ENCODE measurements at places on chromosomes 1 and 21. TPM values are rescaled to one million over a fixed set of nuclear protein-coding genes. Genes with fewer than 3 reads are reported as not detected.

- no peak for DNase-seq
Observed at GRCh38 chr1:77100875-77101274, 118.4 kb downstream of the PIGK start.

- DNase-seq, result no peak
Observed at GRCh38 chr1:159012495-159012894, 2.8 kb downstream of the IFI16 start.

GRCh38 chr1:154256686-154257085, 15.7 kb upstream of the HAX1 start:
- DNase-seq, result no peak

DNA sequence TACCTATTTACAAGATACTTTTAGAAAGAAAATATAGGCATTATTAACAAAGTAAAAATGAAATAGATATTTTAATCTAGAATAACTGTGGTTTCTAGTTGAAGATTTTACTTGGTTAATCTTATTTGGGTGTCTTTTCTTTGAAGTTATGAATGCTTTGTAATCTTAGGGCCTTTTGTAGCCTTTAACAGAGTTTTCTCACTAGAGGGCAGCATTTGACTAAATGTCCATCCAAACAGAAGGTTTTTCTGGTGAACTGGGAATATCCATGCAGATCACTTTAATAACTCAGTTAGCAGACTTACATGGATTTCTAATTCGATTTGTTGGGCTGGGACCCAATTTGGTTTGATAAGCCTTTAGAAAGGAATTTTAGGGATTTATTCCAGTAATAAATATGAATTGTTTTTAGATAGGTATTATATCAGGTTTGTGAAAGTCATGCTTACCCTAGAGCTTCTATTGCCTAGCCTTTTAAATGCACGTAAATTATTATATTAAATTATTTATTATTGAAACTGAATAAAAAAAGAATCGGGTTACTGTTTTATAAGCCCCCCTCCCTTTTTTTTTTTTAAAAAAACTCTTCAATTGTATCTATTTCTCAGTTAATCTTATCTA, 119.7 kb downstream of the ZNF326 start:
- no peak for DNase-seq

GRCh38 chr1:24535778-24536177, 20.1 kb upstream of the NCMAP start:
- no peak for DNase-seq

- no peak for DNase-seq
Observed at GRCh38 chr1:164726235-164726634, 167.3 kb downstream of the PBX1 start.

DNA sequence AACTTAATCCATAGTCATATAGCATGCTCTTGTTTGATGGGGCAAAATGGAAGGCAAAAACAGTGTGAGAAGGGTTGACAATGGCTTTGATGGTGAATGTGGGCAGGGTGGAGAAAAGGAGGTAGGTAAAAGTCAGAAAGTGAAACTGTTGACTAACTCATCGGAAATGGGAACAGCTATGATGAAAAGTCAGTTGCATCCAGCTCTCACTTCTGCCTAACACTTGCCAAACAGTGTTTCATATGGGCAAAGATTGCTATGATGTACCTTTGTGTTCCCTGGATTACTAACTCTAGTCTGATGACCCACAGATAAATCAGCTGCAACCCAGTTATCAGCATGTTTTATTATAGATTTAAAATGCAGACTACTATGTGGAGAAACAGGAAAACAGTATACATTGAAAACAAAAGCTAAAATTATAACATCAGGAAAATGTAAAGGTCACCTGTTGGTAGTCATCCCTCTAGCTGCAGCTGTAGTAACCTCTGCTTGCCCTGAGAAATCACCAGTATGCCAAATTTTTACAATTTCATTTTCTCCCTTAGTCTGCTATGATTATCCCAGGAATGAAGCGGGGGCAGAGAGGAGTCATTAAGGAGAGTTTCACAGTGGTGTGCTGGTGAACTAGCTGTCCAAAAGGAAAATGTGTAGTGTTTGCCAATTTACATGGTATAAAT, 11.7 kb downstream of the TNFSF18 start:
- DNase-seq, result no peak

DNA sequence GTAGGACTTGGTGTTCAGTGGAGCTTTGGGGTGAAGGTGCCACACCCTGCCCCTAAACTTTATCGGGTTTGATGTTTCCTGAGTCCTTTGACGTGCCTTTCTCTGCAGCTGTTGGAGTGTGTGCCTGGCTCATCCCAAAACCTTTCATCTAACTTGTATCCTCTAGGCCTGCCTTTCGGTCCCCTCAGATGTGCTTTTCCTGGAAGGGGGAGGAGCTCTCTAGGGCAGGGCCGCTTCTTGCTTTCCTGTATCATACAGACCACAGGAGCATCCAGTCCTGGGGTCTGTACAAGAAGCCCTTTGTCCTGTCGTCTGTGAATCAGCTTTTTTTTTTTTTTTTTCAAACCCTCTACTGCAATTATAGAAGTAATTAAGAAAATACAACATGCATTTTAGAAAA, 35.7 kb downstream of the PTGFRN start:
- DNase-seq, result no peak

DNA sequence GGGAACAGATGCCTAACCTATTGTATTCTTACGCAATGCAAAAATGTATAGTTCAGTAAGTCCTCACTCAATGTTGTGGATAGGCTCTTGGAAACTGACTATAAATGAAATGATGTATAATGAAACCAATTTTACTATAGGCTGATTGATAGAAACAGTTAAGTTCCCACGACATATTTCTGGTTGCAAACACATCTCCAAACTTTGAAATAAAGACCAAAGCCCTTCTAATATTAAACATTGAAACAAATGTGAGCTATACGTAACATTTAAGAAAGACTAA, 29.1 kb downstream of the MAP3K21 start:
- no peak for DNase-seq

DNA sequence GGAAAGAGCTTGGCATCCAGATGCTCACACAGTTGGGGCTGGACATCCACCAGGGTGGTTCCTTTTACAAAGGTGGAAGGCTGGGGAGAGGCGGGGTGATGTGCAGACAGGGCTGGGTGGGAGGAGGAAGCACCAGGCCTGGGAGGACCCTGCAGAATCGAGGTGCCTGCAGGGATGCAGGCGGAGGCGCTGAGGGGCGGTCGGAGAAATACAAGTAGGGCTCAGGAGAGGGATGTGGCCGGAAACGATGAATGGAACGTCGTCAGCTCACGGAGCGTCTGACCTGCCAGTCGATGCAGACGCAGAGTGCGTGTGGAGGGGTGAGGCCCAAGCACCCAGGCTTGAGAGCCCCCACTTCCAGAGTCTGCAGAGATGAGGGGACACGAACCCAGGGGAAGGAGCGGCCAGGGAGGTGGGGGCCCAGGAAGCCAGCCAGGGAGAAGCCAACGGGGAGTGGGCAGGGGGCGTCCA, 63.4 kb downstream of the TRIM11 start:
- DNase-seq, result no peak

Gene FHAD1
- total RNA-seq, result under 0.01 TPM

Gene S100A4
- total RNA-seq, result 183 TPM
